ENCODE measurements at places on chromosomes 4 and X. TPM values are rescaled to one million over a fixed set of nuclear protein-coding genes. Genes with fewer than 3 reads are reported as not detected.

The MAP3K15 gene
- not detected for total RNA-seq

The ADAMTS3 gene
- total RNA-seq = 4.1 TPM

The NAP1L3 gene
- total RNA-seq = 3.5 TPM

The SLC10A4 gene
- total RNA-seq = not detected

The RAB33A gene
- total RNA-seq = 2.5 TPM

The PCYT1B gene
- not detected for total RNA-seq

The ATP2B3 gene
- not detected for total RNA-seq

The TMPRSS11B gene
- total RNA-seq = not detected

The MAGEB10 gene
- total RNA-seq = not detected

The C4orf50 gene
- total RNA-seq = not detected

The UGT2B10 gene
- not detected for total RNA-seq

The AREG gene
- total RNA-seq = 0.26 TPM

The HGFAC gene
- under 0.01 TPM for total RNA-seq
